D341Med (cell line): ENCODE measurements at places on chromosomes 3 and 15.

- no peak for DNase-seq
These were observed 318.1 kb upstream of the WNT5A start for GRCh38 chr3:55805169-55805568.

- DNase-seq = no peak
These were observed 18.3 kb downstream of the ABHD5 start for GRCh38 chr3:43709022-43709421.

DNA sequence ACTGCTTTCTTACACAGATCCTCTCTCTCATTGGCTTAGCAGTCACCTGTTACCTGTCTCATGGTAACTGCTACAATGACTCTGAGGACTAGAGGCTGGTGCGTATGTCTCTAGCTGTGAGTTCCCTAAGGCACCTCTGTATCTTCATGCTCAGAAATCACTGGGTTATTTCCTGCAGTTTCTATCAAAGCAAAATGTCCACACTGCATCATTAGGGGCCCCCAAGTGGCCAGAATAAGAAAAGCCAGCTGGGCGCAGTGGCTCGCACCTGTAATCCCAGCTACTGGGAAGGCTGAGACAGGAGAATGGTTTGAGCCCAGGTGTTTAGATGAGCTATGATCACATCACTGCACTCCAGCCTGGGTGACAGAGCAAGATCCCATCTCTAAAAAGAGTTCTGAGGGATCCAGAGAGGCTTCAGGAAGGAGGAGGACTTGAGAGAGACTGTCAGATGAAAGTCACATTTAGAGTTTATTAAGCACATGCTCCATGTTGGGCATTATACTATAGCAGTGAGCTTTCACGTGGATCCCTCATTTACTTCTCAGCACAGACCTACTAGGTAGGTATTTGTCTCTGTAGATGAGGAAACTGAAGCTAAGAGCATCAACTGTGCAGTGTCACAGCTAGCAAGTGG lies 2.3 kb upstream of the VPS18 start:
- peak; percentile 51 for DNase-seq

DNA sequence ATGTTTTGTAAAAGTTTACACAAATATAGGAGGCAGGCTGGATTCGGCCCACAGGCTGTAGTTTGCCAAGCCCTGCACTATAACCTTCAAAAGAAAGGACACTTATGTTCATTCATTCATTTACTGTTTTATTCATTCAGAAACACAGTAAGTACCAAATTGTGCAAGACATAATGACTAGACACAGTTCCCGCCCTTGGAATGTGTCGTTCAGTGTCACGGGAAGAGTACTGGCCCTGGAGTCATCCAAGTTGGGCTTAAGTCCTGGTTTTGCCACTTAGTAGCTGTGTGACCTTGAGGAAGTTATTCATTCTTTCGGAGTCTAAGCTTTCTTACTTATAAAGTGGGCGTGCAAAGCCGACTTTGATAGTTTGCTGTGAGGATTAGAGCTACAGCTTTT lies 22.0 kb downstream of the COLQ start:
- no peak for DNase-seq

DNA sequence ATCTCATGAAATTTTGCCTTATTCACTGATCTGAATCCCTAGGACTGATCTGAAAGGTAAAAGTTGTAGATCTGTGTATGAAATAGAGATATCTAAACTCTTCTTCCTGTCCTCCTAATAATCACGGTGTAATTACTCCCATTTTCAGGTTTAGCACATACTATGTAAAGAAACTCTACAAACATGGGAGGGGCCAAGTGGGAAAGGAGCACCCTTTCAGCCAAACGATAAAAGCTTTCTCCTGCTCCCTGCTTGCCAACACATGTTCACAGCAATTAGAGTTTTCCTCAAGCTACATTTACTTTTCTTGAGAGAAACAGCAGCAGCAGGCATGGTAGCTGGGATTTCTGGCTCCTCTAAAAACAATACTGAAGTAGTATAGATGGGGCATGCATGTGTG lies 71.6 kb downstream of the CHAC1 start:
- DNase-seq = no peak

DNA sequence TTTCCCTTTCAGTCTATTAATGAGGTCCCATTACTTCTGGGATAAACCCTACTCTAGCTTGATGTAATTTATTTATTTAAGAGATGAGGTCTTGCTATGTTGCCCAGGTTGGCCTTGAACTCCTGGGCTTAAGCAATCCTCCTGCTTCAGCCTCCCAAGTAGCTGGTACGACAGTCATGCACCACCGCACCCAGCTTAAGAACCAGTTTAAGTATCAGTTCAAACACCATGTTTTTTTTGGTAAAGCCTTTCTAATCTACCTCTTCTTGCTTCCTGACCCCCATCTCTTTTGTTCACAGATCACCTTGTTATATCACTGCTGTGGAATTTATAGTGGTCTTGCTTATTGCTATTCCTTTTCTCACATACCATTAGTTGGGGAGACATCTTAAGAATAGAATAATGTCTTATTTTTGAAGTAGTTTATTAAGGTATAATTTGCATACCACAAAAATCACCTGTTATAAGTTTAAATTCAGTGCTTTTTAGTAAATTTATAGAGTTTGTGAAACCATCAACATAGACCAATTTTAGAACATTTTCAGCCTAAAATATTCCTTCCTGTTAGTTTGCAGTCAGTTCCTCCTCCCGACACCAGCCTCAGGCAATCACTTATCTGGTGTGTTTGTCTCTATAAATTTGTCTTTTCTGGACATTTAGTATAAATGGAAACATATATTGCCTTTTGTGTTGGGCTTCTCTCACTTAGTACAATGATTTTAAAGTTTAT lies 257.9 kb downstream of the PDCD6IP start:
- DNase-seq = no peak

DNA sequence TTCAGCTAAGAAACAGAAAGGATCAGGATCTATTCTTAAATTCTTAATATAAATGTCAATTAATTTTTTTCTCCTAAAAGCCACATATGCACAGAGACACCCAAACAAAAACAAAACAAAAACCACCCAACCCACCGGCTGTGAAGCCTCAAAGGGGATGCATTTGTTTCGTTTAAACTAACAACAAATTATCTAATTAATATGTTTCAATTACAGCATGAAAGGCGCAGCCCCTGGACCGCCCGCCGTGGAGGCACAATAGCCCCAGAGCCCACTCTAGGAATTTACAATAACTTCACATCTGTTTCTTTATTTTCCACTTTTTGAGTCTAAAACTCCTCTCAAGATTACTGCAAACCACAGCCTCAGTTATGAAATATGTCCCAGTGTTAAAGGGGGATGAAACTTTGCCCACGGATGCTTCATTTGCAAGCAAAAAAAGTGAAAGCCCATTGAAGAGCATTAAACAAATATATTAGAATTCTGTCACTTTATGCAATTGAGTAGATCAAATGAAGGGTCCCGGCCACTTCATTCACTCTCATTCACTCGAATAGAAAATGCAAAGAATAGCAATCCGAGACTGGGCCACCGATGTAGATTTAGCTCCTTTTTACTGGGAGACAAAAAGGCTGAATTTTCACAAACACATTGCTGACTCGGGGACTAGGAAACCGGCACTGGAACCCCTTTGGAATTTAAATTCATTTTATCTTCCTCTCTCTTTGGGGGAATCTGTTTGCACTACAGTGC lies 6.0 kb downstream of the FOXB1 start:
- DNase-seq = no peak

DNA sequence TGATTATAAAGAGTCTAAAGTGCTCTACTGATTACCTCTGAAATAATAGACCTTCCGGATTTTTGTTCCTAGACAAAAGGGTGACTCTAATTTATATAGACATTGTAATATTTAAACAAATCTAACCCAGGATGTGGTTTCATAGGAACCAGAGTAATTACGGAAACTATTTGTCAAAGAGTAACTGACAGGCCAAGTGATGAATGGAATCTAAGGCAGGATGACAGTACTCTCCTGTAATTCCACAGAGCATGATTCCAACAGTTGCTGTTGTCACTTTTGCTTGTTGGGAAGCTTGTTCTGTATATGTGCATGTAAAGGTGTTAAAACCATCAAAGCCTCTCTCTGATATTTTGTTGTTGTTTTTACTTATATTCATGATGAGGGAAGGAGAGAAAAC lies 1141.0 kb downstream of the IGSF11 start:
- no peak for DNase-seq

DNA sequence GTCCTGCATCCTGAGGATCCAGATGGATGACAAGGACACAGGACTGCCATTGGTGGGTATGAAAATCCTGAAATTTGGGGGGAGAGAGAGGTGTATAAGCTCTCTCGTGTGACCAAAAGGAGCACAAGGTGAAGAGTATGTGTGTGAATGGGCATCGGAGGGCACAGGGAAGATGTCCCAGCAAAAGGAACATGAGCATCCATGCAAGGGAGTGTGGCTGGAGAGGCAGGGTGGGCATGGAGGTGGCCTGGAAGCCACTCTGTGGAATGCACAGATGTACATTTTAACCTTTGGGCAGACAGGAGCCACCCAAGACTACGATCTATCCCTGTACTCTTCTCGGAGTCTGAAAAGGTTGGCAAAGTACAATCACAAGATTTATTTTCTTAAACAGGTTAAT lies 54.5 kb downstream of the CAPN7 start:
- no peak for DNase-seq

- no peak for DNase-seq
These were observed 48.9 kb upstream of the ALCAM start for GRCh38 chr3:105317841-105318240.

- DNase-seq = no peak
These were observed 98.1 kb upstream of the SYNPR start for GRCh38 chr3:63179862-63180522.

DNA sequence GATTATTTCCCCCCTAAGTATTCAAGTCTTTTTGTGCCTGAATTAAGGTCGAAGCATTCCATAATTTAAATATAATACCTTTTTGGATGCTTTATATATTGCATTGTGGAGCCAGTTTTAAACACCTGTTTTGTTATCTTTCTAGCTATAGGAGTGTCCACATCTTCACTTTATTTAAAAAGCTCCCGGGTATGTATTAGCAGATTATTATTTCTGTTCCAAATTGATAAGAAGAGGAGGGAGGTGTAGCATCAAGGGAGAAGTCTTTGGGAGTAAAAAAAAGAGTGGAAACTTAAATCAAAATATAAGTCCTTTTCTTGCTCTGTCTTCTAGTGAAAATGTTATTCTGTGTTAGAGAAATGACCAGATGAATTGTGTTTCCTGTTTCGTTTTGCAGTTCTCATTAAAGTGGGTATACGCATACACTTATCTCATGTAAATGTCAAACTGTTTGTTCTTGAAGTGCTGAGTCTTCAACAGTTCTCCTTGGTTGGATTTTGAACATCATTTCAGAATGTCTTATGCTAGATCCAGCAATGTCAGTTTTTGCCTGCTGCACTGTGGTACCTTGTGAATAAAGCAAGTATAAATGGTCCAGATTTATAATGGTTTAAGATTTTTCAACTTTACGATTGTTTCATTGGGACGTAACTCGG lies 105.8 kb downstream of the FNDC3B start:
- DNase-seq = no peak

DNA sequence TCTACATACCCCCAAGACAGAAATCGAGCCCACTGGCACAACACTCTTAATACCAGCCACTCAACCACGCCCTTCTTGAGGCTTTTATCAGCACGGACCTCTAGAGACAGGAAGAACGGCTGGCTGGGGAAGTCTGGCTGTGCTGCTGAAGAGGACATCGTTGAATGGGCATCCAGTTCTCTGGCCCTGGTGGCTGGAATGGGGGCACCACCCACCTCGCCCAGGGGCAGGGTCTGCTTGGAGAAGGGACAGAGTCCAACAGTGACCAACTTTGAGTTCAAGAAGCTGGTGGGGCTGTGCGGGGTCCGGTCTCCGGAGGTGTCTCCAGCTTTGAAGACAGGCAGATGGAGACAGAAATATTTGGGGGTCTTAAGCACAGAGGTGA lies 77.5 kb downstream of the ATP10A start:
- no peak for DNase-seq

DNA sequence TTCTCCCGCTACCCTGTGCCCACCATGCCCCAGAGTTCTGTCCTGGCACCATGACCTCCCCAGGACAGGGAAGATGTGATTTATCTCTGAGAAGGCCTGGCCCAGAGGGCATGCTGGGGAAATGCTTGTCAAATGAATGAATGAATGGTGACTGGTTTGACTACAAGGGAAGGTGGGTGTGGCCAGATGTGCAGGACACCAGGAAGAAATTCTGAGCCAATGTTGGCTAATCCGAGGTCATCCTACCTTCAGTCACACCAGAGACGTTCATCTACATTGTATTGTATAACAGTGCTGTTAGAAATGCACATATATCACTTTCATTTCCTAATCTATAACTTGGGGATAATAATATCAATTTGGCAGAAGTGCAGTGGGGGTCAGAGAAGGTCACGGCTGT lies 138.4 kb downstream of the FAM43A start:
- no peak for DNase-seq
